ENCODE measurements at places on chromosomes 12 and 14.

- no peak overlapping the region for H3K4me3 ChIP-seq
- no peaks in the 10 kb centered on the region for H3K27me3 ChIP-seq
- no peaks in the 10 kb centered on the region for H3K36me3 ChIP-seq
- no peaks in the 10 kb centered on the region for H3K4me1 ChIP-seq
Observed at GRCh38 chr12:131471946-131472732, 238.8 kb upstream of the SFSWAP start.

GRCh38 chr12:122087431-122088178, 9.0 kb downstream of the MLXIP start:
- no peak overlapping the region for H3K4me3 ChIP-seq
- H3K27me3 ChIP-seq = no peaks in the 10 kb centered on the region
- peaks cover 28% of the 10 kb centered on the region for H3K36me3 ChIP-seq
- no peak for DNase-seq

- H3K27ac ChIP-seq = no peak overlapping the region
- no peaks in the 10 kb centered on the region for H3K36me3 ChIP-seq
- no peak for DNase-seq
- peaks cover 3% of the 10 kb centered on the region for H3K27me3 ChIP-seq
- H3K4me1 ChIP-seq = no peaks in the 10 kb centered on the region
Observed at GRCh38 chr14:37145395-37145794, 27.0 kb downstream of the SLC25A21 start.

GRCh38 chr14:98937021-98937420, 335.0 kb downstream of the BCL11B start:
- H3K4me3 ChIP-seq = no peak overlapping the region
- no peaks in the 10 kb centered on the region for H3K36me3 ChIP-seq
- H3K27ac ChIP-seq = no peak overlapping the region
- DNase-seq = no peak

- H3K4me3 ChIP-seq = no peak overlapping the region
- no peaks in the 10 kb centered on the region for H3K27me3 ChIP-seq
- H3K36me3 ChIP-seq = no peaks in the 10 kb centered on the region
- no peak overlapping the region for H3K27ac ChIP-seq
- H3K4me1 ChIP-seq = peaks cover 15% of the 10 kb centered on the region
Observed at GRCh38 chr14:100432652-100433427, 109.7 kb downstream of the SLC25A47 start.

- H3K27ac ChIP-seq = no peak overlapping the region
- no peak overlapping the region for H3K4me3 ChIP-seq
- H3K27me3 ChIP-seq = no peaks in the 10 kb centered on the region
- no peaks in the 10 kb centered on the region for H3K36me3 ChIP-seq
Observed at GRCh38 chr14:46464341-46464740, 187.2 kb downstream of the RPL10L start.

- no peak overlapping the region for H3K27ac ChIP-seq
- no peaks in the 10 kb centered on the region for H3K4me1 ChIP-seq
- H3K4me3 ChIP-seq = no peak overlapping the region
- peaks cover 52% of the 10 kb centered on the region for H3K36me3 ChIP-seq
- no peak for DNase-seq
- no peaks in the 10 kb centered on the region for H3K27me3 ChIP-seq
Observed at GRCh38 chr12:124389138-124389724, 94.3 kb downstream of the RFLNA start.

DNA sequence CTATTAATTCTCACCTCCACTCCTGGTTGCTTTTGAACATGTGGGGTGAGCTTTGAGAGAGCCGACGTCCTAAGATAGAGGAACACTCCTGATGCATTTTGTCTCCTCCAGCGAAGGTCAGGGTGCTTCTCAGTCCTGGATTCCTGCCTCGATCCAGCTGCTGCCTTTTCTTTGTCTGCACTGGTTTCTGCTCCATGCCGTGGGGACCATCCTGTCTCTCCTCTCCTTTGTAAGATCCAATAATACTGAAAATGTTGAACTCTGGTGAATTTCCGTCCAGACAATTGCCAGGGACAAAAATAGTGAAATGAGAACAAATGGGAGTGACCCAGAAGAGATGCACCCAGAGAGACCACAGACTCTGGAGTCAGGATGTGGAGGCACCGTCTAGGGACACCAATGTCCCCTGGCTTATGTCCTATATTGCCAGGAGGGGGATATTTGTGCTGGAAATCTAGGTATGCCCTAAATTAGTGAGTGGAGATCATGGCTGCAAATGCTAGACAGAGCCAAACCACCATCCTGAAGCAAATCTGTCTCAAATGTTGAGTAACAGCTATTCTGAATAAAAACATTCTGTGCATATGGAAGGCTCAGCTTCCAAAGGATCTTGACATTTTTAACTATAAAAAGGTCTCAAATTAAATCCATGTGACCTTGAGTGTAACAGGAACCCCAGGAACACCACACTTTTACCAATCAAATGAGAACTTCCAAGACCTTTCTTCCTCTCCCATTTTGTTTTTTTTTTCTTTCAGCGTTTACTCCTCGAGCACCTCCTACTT, 170.9 kb downstream of the PPM1H start:
- DNase-seq = no peak
- H3K4me1 ChIP-seq = no peaks in the 10 kb centered on the region
- no peak overlapping the region for H3K27ac ChIP-seq
- H3K36me3 ChIP-seq = no peaks in the 10 kb centered on the region
- H3K27me3 ChIP-seq = no peaks in the 10 kb centered on the region
- no peak overlapping the region for H3K4me3 ChIP-seq

DNA sequence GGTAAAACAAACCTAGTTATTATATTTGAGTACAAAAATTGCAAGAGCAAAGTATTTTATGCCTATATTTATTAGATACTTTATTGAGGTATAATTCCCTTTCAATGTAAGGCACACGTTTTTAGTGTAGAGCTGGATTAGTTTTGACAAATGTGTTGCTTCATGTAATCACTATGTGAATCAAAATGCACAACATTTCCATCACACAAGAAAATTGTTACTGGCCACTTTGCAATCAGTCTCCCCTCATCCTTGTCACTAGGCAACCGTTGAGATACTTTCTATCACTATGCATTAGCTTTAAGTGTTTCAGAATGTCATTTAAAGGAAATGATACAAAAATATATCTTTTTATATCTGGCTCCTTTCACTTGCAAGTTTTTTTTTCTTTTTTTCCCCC, 531.0 kb downstream of the CCER1 start:
- H3K4me3 ChIP-seq = no peak overlapping the region
- no peak overlapping the region for H3K27ac ChIP-seq
- H3K36me3 ChIP-seq = no peaks in the 10 kb centered on the region

DNA sequence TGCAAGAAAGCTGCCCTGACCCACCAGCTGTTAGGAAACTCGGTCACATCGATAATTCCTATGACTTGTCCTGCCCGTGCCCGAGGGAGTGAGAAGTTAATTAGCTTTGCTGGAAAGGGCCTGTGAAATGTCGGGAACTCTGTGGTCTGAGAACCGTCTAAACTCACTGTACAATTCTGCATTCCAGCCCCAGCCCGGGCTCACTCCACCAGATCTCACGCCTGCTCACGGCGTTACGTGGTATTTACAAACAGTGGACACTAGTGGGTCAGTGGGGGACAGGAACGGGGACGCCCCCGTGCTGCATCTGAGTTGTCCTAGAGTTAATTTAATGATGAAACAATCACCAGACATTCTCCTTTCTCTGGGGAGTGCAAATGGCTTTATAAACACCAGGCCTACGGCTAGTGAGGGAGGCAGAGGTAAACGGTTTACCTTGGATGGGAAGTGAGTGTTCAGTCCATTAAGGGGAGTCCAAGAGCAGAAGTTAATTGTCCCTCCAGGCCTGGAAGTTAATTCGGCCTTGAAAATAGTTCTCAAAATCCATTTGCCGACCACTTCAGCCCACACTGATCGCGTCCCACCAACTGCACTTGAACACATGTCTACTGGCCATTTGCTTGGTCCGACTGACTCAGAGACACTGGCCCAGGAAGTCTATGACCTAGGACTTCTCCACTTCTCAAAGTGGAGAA, 93.5 kb upstream of the MED13L start:
- H3K36me3 ChIP-seq = no peaks in the 10 kb centered on the region
- no peak overlapping the region for H3K4me3 ChIP-seq
- no peak overlapping the region for H3K27ac ChIP-seq
- peaks cover 11% of the 10 kb centered on the region for H3K4me1 ChIP-seq
- no peaks in the 10 kb centered on the region for H3K27me3 ChIP-seq

- peaks cover 18% of the 10 kb centered on the region for H3K4me1 ChIP-seq
Observed at GRCh38 chr12:121015825-121016766, at the start of gene C12orf43. TSS of gene C12orf43 (minus strand) at chr12:121016487. CDS start at chr12:121016474, 13 bp downstream.

GRCh38 chr12:6956021-6956727, 5.0 kb downstream of the PTPN6 start:
- H3K36me3 ChIP-seq = no peaks in the 10 kb centered on the region
- no peak for DNase-seq
- no peaks in the 10 kb centered on the region for H3K27me3 ChIP-seq
- peaks cover 51% of the 10 kb centered on the region for H3K4me1 ChIP-seq
- no peak overlapping the region for H3K27ac ChIP-seq

GRCh38 chr12:47554046-47554653, 151.7 kb downstream of the RPAP3 start:
- no peak overlapping the region for H3K4me3 ChIP-seq
- peaks cover 22% of the 10 kb centered on the region for H3K4me1 ChIP-seq
- H3K27me3 ChIP-seq = no peaks in the 10 kb centered on the region
- no peaks in the 10 kb centered on the region for H3K36me3 ChIP-seq
- DNase-seq = no peak

GRCh38 chr14:83173687-83174086, 1640.0 kb upstream of the SEL1L start:
- no peaks in the 10 kb centered on the region for H3K27me3 ChIP-seq
- H3K4me1 ChIP-seq = no peaks in the 10 kb centered on the region
- H3K27ac ChIP-seq = no peak overlapping the region
- H3K4me3 ChIP-seq = no peak overlapping the region
- no peak for DNase-seq
- H3K36me3 ChIP-seq = no peaks in the 10 kb centered on the region

GRCh38 chr12:95870897-95871296, 12.1 kb downstream of the SNRPF start:
- no peak overlapping the region for H3K27ac ChIP-seq
- H3K4me1 ChIP-seq = no peaks in the 10 kb centered on the region
- no peaks in the 10 kb centered on the region for H3K27me3 ChIP-seq
- H3K36me3 ChIP-seq = peaks cover 58% of the 10 kb centered on the region

DNA sequence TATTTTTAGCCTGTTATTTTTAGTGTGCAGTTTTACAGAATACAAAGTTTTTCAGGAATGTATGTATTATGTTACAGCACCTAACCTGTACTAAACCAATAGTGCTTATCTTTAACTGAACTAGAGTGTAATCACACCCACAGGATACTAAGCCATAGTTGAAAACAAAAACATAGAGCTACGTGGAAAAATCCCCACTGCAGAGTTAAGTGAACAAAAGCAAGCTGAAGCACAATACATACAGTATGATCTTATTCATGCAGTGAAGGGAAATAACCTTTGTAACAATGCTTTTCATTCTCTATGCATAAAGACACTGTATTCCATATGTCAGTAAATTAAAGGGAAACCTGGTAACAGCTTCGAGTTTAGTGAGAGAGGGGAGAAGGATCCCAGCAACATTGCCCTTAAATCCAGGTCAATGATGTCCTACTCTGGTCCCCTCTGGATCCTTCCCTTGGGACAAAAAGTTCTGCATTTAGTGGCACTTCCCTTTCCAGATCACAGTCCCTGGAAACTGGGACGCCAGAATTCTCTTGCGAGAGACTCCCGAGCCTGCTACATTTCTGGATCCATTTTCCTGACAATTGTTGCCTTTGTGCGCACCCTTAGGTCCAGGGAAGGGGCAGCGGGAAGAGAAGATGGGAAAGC, 121.3 kb upstream of the CCND2 start:
- H3K36me3 ChIP-seq = no peaks in the 10 kb centered on the region
- no peak overlapping the region for H3K4me3 ChIP-seq
- no peak for DNase-seq
- no peaks in the 10 kb centered on the region for H3K27me3 ChIP-seq

GRCh38 chr14:68585690-68586089, 207.2 kb downstream of the ZFP36L1 start:
- H3K27ac ChIP-seq = no peak overlapping the region
- no peak overlapping the region for H3K4me3 ChIP-seq
- H3K36me3 ChIP-seq = no peaks in the 10 kb centered on the region
- H3K4me1 ChIP-seq = no peaks in the 10 kb centered on the region
- no peak for DNase-seq
- no peaks in the 10 kb centered on the region for H3K27me3 ChIP-seq

DNA sequence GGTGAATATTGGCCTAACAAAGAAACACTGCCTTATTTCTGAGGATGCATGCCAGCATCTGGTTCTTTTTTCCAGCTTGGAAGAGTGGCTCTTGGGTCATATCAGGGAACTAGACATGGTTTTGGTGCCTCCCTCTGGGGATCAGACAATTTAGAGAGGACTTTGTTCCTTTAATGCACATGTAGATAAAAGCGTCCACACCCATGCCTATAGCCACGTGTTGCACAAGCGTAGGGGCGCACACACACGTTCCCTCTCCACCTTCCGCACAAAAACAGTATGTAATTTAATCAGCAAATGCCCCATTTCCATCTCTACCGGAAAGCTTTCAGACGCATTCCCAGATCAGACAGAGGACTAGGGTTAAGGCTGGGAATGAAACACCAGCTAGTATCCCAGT, 61.7 kb upstream of the RIC8B start:
- no peak overlapping the region for H3K4me3 ChIP-seq
- DNase-seq = no peak
- no peaks in the 10 kb centered on the region for H3K4me1 ChIP-seq
- H3K27ac ChIP-seq = no peak overlapping the region

DNA sequence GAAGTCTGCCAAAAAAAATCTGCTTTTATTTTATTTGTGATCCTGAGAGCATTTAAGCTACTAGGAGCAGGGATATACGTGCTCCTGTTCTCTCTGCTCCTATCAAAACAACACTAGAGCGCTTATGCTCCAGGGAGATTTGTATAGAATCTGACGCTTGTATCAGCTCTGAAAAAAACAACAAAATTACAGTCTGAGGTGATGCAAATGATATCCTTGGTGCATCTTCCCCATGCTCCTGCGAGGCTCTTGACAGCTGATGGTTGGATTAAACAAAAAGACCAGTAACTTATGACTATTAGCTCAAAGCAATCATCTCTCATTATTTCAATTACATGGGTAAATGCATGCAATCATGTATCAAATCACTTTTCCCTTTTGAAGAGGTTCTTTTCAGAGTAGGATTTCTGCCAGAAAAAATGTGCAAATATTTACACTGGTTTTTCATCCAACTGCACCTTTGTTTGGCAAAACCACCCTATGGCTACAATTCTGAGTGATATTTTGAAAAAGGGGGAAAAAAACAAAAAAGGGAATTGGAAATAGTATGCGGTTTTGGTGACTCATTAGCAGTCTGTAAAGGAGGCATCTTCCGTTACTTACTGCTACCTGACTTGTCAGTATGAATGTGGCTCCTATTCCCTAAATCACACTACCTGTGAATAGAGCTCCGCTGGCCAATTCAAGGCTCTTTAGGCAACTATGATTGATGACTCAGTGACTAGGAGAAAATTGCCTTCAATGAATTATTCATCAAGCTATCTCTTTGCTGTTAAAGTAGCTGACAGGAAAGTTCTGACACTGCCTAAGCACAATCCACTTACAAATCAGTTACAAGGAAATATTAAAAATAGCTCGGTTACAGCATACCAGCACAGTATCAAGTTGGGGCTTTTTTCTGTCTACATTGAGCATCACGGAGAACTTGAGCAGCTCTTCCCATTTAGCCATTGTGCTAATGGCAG, 450.0 kb downstream of the FOXG1 start:
- H3K4me1 ChIP-seq = no peaks in the 10 kb centered on the region
- H3K4me3 ChIP-seq = no peak overlapping the region
- H3K27me3 ChIP-seq = no peaks in the 10 kb centered on the region
- no peaks in the 10 kb centered on the region for H3K36me3 ChIP-seq
- no peak overlapping the region for H3K27ac ChIP-seq
- no peak for DNase-seq

Data from DND-41 (cell line).